Stimulated activated CD4-positive, alpha-beta T cell treated with anti-CD3 and anti-CD28 coated beads, TNF-alpha, amount 100 ng/mL, for 4 hours (primary cell): ENCODE measurements at places on chromosomes 6 and 20.

DNA sequence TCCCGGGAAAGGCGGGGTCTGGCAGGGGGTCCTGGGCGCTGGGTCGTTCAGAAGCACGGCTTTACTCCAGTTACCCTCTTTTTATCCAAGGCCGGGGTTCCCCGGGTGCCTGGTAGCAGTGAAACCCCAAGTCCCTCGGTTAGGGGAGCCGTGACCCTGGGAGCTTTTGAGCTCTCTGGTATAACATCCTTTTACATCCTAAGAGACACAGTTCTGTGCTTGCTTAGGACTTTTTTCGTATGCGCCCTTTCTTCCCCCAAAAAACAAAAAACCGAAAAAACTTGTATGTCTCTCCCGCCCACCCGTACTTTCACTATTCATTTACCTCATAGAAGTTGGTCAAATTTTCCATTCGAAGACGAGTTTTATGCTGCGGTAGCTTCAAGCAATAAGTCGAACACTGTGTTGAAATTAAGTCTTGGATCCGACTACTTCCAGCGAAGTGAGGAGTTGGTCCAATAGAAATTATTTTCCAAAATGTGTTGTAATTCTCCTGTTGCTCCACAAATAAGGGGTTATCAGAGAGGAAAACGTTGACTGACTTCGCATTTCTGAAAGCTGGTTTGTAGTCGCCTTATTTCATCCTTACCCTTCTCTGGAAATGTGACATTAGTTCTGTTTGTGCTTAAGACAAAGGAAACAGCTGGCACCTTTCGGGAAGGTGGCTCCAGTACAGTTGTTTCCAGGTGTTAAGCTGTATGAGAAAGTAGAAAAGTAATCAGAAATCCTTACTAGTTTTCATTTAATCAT is 816 bp upstream of the MAN1A1 start:
- DNase-seq, result peak; percentile 31

- DNase-seq, result no peak
These were observed 44.5 kb downstream of the RPRD1B start for GRCh38 chr20:38078084-38078483.

GRCh38 chr6:84466511-84466910 is 239.1 kb upstream of the CEP162 start:
- no peak for DNase-seq

DNA sequence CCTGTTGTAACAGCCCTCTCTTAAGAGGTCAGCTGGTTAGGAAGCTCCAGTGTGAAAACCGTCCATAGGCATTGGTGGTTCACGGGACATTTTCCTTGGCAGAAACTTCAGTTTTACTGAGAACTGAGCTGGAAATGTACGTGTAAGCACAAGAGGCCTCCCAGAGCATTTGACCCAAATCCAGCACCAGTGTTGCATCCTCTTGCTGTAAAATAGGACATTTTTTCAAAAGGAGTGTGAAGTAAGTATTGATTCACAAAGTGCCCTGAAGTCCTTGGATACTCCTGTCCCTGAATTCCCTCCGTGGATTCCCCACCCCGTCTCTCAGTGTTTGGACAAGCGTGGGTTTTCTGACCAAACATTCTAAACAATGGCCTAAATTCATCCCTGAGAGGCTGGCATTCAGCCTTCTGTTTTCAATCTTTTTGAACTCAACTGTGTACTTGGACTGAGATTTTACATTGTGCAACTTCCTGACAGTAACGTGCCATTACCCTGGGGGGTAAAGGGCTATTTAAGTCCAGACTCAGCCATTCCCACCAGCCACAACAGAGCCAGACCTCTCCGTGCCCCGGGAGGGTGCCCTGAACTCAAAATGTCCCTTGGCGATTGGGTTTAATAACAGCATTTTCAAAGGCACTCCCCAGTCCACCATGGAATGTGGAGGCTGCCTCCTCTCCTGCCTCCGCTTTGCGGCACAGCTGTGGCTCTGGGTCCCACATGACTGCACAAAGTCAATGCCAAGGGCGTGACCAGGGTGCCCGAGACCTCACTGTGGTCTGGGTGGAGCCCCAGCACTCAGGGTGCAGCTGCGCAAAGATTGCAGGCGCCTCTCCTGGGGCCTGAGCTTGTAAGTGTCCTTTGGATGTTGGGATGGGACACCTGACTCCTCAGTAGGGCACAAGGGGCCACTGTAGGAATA is 92.7 kb upstream of the AFDN start:
- no peak for DNase-seq

DNA sequence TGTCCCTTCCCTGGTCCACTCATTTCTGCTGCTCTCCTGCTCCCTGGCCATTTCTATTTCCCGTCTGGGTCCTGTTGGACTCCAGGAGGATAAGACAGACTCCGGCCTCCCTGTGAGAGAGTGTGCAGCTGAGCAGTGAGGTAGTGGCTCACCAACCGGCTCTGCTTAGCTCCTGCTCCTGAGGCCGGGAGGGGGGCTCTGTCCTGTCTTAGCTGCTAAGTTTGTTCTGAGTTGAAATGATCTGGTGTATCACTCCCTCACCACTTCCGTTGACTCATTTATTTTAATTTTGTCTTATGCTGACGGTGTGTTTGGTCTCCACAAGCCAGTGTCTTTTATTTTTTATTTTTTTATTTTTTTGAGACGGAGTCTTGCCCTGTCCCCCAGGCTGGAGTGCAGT is 148.5 kb upstream of the PDE10A start:
- no peak for DNase-seq

- DNase-seq, result no peak
These were observed 70.1 kb downstream of the ISM1 start for GRCh38 chr20:13291157-13291556.
